Activated T-cell treated with anti-CD3 and anti-CD28 coated beads for 24 hours (primary cell): ENCODE measurements at places on chromosomes 5 and 9.

- no peak for DNase-seq
Observed at GRCh38 chr9:82558346-82558745, 504.6 kb downstream of the RASEF start.

- DNase-seq = no peak
Observed at GRCh38 chr5:80667384-80667783, 12.6 kb upstream of the DHFR start.

DNA sequence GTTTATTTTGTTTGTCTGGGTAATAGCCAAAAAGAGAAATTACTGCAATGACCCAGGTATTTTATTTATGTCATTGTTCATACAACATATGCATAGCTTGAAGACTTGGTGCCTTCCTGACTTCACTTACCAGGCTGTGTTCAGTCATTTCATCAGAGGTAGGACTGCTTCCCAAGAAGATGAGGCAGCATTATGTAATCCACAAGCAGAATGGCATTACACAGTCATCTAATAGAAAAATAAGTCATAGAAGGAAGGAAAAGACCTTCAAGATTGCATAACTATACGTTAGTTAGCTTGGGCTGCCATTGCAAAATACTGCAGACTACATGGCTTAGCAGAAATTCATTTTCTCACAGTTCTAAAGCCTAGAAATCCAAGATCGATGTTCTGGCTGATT lies 167.5 kb downstream of the NMUR2 start:
- DNase-seq = no peak

- no peak for DNase-seq
Observed at GRCh38 chr5:10607023-10607665, 43.3 kb downstream of the ANKRD33B start.

DNA sequence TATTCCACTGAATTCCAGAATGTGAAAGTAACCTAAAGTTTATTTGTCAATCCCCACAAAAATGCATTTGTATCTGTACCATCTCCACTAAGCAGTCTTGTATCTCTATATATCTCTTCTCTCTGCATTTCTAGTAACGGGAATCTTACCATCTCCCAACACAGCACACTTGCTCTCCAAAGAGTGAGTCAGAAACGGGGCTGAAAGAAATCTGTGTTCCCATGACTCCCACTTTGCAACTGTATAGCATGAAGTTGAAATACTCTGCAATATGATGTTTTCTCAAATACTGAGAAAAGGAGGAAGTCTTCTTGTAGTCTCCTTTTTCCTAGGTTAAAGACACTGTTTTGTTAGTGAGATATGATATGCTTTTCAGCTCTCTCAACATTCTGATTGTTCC lies 848.8 kb upstream of the ACO1 start:
- DNase-seq = no peak
